GM04504 (cell line): ENCODE measurements at places on chromosomes 6 and 20.

DNA sequence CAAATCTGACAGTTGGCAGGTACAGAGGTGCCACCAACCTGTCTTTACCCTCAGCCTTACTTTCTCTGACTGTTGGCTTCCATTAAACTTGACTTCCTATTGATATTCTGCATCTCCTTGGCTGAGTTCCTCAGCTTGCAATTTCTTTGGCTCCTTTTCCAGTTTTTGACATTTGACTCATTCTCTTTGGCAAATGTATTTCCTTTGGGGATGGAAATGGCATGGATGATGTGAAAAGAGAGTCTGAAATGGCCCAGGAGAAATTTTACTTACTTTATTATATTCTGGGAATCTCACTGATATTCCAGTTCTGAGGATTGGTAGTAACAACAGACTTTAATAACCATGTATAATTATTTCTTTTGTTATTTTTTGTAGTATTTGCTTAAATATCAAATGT, 255.2 kb downstream of the CD109 start:
- no peak for DNase-seq

DNA sequence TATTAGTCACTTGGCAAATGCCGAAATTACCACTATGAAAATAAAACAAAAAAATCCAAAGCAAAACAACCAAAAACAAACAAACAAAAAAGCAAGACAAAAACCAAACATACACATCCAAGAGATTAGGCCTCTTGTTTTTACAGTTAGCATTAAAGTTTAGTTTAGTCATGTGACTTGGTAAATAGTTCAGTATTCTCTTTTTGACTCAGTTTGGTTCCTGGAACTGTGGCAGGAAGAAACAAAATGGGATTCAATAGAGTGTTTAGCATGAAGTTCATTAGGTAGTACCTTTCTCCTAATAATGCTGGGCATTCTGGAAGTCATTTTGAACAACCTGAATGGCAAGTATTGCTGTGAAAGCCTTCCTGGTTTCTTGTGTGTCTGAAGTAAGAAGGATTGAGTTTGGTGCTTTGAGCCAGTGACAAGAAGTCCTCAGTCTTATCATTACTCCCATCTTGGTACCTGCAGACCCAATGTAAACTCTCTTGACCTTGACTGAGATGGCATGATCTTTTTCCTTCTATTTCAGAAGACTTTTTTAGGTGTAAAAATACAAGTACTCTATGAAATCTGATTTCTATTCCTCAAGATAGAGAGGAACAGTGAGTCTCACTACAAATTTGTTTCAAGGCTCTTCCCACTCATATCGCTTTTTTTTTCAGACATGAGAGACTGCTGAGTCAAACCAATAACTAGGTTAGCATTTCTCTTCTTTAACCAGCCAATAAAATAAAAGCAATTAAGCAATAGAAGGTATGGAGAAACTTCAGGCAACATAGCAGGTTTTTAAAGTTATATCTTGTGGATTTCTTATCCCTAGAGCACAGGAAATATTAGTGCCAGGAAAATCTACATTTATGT, 223.6 kb upstream of the PREP start:
- no peak for DNase-seq

- DNase-seq: no peak
Measured at GRCh38 chr20:62708591-62709536, at the start of gene NTSR1. NTSR1 (plus strand) TSS chr20:62708836; CDS start chr20:62709208, 372 bp downstream.

GRCh38 chr6:109696355-109696754, 5.3 kb downstream of the FIG4 start:
- DNase-seq: no peak

DNA sequence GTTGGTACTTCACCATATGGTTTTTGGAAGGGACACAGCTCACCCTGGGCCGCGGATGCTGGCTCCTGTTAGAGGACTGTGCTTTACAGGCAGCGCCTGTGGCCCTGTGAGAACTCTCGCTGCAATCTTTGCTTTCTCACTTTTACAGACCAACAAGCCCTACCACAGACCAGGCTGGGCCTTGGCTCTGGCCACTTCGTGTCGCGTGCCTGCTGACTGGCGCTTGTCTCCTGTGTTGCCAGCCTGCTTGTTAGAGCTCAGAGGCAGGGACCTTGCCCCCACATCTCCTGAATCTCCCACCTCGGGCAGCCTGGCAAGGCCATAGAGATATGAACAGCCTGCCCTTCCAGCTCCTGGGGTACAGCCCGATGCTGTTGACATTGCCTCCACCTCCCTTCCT, 56.1 kb downstream of the SYNJ2 start:
- no peak for DNase-seq

DNA sequence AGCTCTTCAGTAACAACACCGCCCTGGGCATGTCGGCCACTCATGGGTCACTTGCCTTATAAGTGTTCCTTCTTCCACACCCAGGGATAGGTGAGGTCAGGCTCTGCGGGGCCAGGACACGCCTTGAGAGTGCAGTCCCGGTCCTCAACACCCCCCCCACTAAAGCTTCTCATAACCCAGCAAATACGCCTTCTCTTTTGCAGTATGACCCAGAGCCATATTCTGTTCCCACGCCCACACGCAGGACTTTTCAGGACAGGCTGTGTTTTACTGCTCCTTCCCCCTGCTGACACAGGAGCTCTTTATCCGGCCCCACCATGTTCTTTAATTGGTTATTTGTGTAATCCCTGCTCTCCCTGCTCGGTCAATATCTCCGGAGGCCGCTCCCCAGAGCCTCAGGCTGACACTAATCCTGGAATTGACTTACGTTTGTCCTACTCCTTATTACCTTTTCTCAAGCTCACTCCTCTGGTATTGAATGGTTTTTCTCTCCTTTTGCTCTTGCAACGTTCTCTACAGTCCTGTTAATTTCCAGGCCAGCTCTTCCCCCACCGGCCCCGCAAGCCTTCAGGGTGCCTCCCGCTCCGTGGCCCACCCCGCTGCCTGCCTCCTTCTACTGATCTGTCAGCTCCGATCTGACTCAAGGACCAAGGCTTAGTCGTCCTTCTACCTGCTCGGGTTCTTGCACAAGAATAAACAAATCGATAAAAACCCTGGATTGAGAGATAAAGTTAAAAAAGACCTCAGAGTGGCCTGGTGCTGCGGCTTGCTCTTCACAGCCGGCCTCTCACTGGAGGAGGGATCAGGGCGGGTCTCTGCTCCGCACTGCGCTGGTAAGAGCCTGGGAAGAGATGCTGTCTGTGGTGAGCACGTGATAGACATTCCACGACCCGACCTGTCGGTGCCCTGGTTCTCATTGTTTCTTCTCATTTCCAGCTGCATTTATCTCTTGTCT, 357.5 kb downstream of the ZFAND3 start:
- DNase-seq: no peak
